ENCODE measurements at places on chromosomes 3 and 15. TPM values are rescaled to one million over a fixed set of nuclear protein-coding genes. Genes with fewer than 3 reads are reported as not detected.

- DNase-seq, result peak; percentile 43
Observed at GRCh38 chr15:76986743-76987142, 8.2 kb upstream of the PSTPIP1 start.

The AQP9 gene
- 0.17 TPM for total RNA-seq

- DNase-seq, result no peak
Observed at GRCh38 chr3:162612991-162613390, 1116.4 kb downstream of the OTOL1 start.

- no peak for DNase-seq
Observed at GRCh38 chr15:27550635-27551034, 548.5 kb downstream of the OCA2 start.

- no peak for DNase-seq
Observed at GRCh38 chr15:82833362-82833682, 23.9 kb downstream of the WHAMM start.

- DNase-seq, result no peak
Observed at GRCh38 chr3:13634151-13634550, 85.2 kb downstream of the FBLN2 start.

- no peak for DNase-seq
Observed at GRCh38 chr3:188034989-188035388, 119.0 kb upstream of the LPP start.

- DNase-seq, result no peak
Observed at GRCh38 chr3:113783980-113784379, 37.1 kb downstream of the ATP6V1A start.

The USF3 gene
- total RNA-seq, result 11.7 TPM

The FBXO40 gene
- total RNA-seq, result not detected

The TMOD3 gene
- 56.9 TPM for total RNA-seq

DNA sequence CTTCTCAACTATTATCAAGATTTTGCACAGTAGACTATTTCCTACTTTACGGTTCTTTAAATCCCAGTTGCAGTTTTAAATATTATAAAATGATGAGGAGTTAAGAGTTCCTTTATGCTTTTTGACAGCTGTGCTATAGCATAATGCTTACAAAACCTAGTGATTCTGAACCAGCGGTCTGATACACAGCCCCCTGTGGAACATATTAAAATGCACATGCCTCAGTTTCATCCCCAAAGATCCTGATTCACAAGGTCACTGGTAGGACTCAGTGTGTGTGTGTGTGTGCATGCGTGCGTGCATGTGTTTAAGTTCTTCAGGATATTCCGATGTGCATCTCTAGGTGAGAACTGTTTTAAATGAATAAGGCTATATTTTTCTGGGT is 330.1 kb upstream of the TPM1 start:
- DNase-seq, result no peak

The CFAP91 gene
- 0.29 TPM for total RNA-seq

GRCh38 chr3:142007710-142008399 is 131.4 kb downstream of the ATP1B3 start:
- DNase-seq, result no peak

The GABRR3 gene
- not detected for total RNA-seq

- DNase-seq, result no peak
Observed at GRCh38 chr3:155053756-155054155, 26.4 kb upstream of the MME start.

- DNase-seq, result peak; percentile 15
Observed at GRCh38 chr3:99499235-99500158, 138.9 kb upstream of the COL8A1 start.

GRCh38 chr3:123282461-123282860 is 80.7 kb downstream of the SEC22A start:
- DNase-seq, result no peak

- DNase-seq, result no peak
Observed at GRCh38 chr3:42043099-42043813, 47.9 kb upstream of the TRAK1 start.

The P2RY13 gene
- total RNA-seq, result not detected

- no peak for DNase-seq
Observed at GRCh38 chr3:10968401-10968800, 24.1 kb upstream of the SLC6A1 start.

DNA sequence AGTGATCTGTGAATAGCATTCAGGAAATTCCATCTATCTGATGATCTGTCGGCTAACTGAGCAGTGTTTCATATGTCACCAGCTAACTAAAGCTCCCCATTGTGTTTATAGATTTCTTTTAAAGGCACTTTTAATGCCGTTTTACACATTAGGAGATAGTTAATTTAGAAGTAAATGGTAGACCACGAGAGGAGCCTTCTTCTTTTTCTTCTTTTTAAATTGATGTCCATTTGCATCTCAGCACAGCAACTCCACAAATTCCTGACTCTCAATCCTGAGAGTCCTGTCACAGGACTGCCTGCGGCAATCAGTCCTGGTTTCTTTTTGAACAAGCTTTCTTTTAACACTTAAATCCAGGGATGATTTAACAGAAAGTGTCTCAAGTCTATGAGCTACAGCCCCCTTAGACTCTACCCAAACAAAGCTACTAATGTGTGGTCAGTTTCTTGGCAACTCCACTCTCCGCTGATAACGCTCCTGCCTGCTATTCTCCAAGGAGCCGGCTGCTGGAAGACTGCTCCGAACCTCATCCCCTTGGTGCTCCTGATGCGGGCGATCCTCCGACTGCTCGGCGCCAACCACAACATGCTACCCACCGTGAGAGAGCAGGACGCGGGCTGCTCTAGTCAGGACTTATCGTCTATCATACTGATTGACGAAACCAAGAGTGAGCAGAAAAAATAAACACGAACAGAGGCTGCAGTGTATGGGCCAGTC is 421.4 kb downstream of the MECOM start:
- DNase-seq, result no peak
